DMS 273 treated with DMSO at 0.1 percent for 48 hours (cell line): ENCODE measurements at places on chromosomes 3 and 15.

- no peak for DNase-seq
These were observed 1311.4 kb downstream of the ROBO2 start for GRCh38 chr3:78351334-78351733.

GRCh38 chr3:128285042-128285966 lies 132.0 kb downstream of the EEFSEC start:
- no peak for DNase-seq

DNA sequence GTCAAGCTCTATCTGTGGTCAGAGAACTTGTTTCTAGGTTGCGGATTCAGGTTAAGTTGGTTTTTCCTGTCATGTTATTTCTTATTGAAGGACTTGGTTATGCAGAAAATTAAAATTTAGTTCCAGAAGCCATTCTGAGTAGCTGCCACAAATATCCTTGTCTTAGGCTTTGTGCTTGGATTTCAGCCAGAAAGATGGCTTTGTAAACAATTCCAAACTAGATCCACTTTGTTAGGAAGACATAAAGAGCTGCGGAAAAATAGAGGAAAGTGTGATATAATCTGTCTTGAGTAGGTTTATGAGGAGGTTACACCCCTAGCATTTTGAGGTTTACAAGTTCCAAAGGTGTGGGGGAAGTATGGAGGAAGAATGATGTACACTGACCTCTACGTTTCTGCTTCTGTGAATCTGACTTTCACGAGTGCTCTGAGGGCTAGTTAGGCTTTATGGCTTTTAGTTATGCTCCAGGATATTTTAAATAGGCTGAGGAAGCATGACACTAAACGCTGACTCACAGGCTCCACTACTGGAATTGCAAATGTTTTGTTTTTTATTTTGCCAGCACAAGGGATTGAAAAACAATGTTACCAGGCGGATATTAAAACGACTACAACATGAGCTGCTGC lies 46.3 kb upstream of the UTS2B start:
- DNase-seq: no peak

GRCh38 chr15:48451241-48451640 lies 120.0 kb downstream of the DUT start:
- no peak for DNase-seq

DNA sequence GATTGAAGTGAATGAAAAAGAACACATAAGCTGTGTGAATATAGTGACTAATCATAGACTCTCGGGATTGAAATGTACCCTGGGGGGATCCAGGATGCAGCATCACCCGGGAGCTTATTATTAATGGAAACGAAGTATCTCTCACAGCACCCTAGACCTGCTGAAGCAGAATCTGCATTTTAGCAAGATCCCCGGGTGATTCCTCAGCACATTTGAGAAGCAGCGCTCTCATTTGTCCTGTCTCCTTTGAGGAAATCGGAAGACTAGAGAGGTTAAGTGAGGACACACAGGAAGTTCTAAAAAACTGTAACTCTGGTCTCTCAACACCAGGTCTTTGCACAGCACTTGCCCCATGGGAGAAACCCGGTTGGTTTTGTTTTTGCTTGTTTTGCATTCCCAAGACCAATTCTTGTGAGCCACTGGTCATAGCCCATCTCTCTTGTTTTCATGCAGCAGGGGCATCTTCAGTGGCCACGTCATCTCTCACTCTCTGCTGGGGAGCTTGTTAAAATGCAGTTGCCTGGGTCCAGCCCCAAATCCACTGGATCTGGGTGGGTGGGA lies 30.2 kb downstream of the ZNF710 start:
- DNase-seq: no peak
